ENCODE measurements at places on chromosomes 3 and 15.

DNA sequence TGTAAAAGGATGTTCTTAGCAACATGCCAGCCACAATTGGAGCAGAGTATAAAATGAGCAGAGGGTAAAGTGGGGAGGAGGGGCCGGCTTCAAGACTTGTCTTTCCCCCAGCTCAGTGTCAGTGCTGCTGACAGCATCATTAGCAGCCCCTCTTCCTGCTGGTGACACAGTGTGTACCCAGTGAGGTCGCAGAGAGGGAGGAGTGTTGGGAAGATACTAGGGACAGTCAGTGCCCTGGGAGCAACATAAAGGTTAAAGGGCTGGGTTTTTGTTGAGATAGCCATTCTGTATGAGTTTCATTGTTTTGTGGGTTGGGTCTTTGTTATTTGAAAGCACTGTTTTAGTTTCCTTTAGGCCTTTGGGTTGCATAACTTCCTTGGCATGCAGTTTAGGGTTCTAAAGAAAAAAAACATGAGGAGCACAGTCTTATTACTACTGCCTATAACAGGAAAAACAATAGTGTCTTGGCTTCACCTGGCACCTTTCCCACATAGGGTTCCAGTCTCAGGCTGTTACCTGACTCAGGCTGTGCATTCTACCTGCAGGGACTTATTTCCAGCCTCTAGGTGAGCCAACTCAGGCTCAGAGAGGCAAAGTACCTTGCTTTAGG is 94.1 kb upstream of the SKOR1 start:
- no peak for DNase-seq

- no peak for DNase-seq
Observed at GRCh38 chr15:73925848-73926218, 429 bp upstream of the LOXL1 start.

GRCh38 chr15:67173786-67174185 is 80.7 kb downstream of the AAGAB start:
- no peak for DNase-seq

DNA sequence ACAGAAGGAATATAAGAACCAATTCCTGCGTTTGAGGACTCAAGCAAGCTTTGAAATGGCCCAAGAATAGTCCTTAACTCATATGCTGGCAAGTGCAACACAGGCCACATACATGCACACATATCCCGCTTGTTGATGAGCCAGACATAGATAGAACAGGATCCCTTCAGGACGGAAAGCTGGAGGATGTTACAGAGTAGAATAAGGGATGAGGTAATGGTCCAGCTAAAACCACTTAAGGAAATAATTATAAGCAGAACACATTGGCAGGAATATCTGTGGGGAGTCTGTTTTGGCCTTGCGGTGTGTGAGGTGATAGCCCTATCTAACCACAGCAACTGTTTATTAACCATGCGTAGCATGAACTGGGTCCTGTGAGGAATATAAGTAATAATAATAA is 25.0 kb downstream of the SCG3 start:
- DNase-seq, result no peak

- DNase-seq, result peak; percentile 23
Observed at GRCh38 chr3:50599716-50600118, 11.9 kb downstream of the CISH start.

DNA sequence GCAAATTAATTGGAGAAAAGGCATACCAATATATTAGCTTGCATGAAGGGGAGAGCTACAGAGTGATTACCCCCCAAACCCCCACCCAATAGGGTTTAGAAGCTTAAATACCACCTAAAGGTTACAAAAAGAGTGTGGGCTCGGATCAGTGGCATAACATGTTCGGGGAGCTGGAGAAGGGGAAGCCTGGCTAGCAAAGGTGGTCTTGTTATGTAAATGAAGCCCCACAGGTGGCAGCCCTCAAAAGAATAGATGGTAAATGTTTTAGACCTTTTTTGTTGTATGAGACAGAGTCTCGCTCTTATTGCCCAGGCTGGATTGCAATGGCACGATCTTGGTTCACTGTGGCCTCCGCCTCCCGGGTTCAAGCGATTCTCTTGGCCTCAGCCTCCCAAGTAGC is 10.9 kb upstream of the PXK start:
- DNase-seq, result no peak

DNA sequence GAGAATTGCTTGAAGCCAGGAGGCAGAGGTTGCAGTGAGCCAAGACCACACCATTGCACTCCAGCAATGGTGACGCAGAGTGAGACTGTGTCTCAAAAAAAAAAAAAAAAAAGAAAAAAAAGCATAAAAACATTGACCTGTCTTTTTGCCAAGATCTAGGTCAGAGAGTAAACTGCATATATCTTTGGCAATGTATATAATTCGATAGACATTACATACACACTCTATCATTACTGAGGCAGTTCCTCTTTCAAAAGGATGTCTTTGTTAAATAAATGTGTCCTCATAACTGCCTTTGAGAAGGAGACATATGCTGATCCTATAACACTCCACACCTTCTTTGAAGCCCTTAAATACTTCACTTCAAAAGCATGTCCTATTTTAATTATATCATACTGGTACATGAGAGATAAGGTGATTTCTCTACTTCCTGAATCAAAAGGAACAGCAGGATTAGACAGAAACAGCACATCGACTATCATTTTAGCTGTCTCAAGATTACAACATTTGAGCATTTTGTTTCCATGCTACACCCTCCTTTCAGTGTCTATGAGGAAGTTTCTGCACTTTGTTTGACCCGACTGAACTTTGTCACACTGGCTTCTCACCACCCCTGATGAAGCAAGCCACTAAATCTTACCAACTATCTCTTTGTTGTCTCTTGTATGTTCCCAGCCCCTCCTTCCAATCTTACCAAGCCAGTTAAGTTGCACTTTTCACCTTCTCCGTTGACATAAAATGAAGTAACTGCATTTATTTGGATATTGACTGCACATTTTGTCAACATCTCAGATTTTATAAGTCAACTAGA is 335.8 kb downstream of the MECOM start:
- no peak for DNase-seq

DNA sequence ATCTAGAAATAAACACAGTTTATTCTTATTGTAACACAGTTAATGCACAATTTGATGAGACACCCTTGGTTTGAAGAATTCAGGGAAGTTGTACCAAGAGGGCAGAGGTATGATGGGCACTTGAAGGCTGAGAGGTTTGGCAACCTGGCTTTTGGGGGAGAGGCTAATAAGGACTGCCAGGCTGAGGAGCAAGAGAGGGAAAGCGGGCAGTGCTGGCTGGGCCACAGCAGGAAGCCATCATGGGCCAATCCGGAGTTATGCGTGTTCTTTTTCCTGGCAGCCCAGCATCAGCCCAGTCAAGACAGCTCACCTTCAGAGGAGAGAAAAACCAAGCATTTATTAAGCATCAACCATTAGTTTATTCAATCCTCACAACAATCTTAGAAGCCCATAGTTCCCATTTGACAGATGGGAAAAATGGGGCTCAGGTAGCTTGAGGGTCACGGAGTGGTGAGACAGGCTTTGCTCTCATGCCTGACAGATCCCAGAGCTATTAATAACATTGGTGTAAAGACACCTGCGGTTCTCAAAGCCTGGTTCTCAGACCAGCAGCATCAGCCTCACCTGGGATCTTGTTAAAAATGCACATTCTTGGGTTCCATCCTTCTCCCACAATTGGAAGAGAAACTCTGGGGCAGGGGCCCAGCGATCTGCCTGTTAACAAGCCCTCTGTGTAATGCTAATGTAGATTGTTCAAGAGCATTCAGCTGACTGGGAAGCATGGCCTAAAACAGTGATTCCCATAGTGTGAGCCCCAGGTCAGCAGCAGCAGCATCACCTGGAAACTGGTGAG is 183.7 kb downstream of the NTRK3 start:
- DNase-seq, result no peak

Measured in osteoblast (primary cell).